GM04503 (cell line): ENCODE measurements at places on chromosomes 2 and 18.

- DNase-seq: no peak
Measured at GRCh38 chr18:35376742-35377695, at the start of gene ZNF396. Gene ZNF396 (minus strand): TSS chr18:35377337. CDS start chr18:35374292, 3,045 bp downstream.

GRCh38 chr2:232333361-232334135 lies 45.0 kb upstream of the ALPP start:
- no peak for DNase-seq

DNA sequence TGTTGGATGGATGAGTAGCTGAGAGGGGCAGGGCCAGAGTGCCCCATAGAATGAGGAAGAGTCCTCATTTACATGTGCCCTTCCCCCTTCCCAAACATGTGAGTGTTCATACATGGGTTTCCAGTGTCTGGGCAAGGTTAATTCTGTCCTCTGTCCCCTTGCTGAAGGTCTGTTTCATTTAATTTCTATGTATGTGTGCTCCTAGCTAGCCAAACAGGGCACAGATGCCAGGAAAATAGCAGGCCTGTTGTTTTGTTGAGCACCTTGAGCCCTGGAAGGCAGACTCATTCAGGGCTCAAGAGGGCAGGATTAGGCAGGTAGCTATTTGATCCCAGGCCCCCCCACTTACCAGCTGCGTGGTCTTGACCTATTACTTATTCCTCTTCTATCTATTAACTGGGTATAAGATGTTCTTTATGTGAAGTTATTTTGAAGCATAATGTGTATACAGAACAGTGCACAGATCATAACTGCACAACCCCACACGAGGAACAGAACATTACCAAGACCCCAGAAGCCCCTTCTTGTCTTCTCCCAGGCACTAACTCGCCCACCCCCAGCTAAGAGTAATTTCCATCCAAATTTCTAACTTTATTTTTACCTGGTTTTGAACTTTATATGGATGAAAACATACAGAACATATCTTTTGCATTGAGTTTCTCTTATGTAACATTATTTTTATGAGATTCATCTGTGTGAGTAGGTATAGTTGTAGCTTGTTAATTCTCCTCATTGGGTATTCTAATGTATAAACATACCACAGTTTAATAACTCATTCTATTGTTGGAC lies 164.3 kb downstream of the RPIA start:
- DNase-seq: no peak

DNA sequence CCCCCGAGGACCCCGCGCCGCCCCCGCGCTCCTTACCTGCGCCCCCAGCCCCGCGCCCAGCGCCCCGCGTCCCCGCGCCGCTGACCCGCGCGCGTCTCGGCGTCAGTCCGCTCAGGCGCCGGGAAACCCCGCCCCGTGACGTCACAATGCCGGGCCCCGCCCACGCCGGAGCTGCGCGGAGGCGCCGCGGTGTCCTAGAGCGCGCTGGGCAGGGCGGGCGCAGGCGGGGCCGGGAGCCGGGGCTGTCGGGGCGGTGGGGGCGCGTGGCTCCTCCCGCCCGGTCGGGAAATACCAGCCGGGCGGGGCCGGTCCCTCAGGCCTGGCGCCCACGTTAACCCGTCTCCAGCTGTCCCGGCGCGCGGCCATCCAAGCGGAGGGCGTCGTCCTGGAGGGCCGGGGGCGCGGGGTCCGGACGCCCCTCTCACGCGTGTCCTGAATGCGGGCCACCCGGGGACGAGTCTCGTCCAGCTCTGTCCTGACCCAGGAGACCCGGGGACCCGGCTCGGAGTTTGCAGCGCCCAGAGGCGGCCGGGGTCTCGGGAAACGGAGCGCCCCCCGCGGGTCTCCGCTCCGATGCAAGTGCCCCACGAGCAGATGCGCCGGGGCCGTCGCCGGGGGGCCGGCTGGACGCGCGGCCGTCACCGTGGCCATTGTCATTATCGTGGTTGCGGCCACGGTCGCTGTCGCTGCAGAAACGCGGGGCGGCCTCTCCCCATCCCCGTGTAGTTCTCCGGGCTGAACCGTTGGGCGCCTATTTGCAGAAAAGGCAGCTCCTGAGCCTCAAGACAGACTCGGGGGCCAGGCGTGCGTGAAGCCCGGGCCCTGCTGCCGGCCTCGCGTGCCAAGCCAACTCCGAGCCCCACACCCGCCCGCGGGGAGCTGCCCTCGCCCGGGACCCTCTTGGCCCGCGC lies at the start of gene SLC66A2:
TSS of gene SLC66A2 (minus strand) at position 109 of the 911 bp plus-strand sequence. CDS start 727 bp downstream, outside the sequence.
- no peak for DNase-seq

DNA sequence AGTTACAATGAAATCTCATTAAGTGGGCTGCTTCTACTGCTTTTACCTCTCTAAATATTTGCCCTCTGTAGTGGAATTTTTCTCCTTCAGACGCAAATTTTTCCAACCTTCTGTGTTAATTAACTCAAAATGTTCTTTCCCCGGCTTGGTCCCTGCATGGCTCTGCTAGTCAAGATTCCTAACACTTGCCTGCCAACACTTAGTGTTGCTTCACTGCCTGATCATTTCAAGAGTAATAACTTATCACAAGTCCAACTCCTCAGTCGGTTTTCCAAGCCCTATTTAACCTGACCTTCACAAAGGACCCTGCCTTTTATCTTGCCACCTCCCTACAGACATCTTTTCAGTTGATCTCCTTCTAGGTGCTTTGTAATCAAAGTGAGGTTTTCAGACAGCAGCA lies 142.7 kb downstream of the HRH4 start:
- no peak for DNase-seq

DNA sequence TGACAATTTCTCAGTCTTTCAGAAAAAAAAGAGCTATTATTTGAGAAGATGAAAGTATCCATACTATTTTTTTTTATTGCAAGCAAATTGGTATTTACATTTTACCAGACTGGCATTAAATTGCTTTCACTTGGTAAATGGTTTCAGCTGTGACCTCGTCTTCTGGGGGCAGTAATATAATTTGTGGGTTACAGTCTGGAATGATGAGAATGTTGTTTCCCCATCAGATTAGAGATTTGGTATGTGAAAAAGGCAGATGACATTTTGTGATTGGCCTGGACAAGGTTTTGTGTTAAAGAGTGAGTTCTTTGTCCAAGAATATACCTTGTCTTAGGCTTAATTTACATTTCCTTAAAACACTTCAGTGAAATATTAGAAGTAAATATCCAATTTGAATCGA lies 390.1 kb upstream of the ST6GAL2 start:
- no peak for DNase-seq

- no peak for DNase-seq
Measured at GRCh38 chr18:36315736-36316135, 18.2 kb downstream of the FHOD3 start.

DNA sequence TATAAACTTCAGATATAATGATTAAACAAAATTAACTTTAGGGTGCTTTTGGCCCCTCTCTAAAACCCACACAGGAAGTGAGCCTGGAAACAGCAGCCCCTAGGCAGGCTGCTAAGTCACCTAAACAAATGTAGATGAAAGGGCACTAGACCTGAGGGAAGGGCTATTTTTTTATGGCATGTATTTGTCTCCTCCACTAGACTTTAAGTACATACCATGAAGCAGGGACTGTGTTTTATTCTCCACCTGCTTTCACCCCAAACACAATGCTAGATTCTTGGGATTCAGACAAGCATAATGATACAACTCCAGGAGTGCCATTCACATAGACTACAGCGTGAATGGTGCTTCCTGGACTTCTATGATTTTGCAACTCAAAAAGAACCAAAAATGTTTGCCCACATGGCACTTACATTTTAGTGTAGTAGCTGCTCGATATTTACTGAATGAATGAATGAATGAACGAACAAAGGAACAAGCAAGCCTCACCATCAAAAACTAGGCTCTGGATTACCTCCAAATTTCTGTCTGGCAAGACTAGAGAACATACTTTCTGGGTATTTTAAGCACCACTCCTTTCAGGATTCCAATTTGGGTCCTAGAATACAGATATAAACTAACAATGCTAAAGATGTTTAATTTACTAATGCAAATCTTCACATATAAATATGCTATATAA lies 10.1 kb downstream of the ATAD2B start:
- DNase-seq: no peak

DNA sequence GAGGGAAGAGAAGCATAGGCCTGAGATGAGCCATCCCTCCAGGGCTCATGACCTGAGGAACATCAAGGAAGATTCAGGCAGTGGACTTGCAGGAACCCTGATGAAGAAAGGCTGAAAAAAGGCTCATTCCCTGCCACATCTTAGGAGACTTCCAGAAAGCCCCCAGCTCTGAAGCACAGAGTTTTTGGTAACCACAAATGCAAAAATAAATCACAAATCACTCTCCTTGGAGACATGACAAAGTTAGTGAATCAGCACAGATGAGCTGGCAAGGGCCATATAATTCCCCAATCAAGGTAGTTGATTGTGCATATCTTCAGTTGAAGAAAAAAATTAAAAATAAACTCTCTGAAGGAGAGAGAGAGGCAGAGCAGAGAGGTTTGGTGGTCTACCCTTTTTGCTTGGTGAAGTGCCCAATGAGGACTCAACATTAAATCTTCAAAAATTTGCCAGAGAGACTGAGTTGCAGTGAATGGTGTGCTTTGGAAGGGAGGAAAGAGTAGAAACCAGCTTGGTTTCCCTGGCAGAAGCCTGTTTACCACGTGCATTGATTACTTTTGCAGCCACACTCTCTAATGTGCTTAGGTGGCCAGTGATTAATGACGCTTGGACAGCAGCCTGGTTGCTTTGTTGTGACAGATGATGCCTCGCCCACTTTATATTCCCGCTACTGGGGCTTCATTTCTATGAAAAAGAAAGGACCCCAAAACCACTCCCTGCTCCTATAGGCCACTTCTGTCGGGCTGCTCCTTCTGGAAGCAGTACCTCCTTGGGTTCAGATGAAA lies 257.4 kb upstream of the SLC14A2 start:
- DNase-seq: no peak

- DNase-seq: no peak
Measured at GRCh38 chr2:49933711-49934110, 779.4 kb upstream of the FSHR start.

DNA sequence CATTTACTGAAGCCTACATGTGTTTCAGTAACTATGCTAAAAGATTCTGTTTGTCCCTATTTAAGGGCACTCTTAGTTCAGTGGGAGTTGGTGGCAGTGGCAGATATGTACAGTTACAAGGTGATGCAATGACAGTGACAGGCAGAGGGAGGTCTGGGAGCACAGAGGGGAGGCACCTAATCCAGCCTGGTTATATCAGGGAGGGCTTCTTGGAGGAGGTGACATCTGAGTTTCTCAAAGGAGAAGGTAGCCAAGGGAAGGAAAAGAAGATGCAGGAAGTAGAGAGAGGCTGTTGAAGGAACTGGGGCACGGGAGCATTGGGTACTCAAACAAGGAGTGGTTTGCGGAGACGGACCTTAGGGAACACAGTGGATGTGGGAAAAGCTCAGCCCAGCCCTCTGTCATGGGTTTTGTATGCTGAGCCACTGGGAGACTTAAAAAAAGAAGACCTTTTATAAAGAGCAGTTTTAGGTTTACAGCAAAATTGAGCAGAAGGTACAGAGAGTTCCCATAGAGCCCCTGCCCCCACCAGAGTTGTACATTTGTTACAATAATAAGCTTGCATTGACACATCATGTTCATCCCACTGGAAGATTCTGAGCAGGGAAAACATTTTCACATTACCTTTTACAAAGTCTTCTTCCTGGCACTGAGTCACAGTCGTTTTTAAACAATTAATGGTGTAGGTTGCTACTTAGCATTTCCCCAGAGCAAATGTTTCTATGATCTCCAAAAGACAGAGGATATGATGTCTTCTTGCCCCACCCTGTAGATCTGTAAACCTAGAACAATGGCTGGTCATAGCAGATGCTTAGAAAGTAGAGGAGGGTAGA lies 83.0 kb upstream of the TAF1B start:
- DNase-seq: no peak
